AG08395 (cell line): ENCODE measurements at places on chromosomes 7 and 10.

- no peak for DNase-seq
These were observed 123.3 kb downstream of the PAXIP1 start for GRCh38 chr7:154879629-154880028.

DNA sequence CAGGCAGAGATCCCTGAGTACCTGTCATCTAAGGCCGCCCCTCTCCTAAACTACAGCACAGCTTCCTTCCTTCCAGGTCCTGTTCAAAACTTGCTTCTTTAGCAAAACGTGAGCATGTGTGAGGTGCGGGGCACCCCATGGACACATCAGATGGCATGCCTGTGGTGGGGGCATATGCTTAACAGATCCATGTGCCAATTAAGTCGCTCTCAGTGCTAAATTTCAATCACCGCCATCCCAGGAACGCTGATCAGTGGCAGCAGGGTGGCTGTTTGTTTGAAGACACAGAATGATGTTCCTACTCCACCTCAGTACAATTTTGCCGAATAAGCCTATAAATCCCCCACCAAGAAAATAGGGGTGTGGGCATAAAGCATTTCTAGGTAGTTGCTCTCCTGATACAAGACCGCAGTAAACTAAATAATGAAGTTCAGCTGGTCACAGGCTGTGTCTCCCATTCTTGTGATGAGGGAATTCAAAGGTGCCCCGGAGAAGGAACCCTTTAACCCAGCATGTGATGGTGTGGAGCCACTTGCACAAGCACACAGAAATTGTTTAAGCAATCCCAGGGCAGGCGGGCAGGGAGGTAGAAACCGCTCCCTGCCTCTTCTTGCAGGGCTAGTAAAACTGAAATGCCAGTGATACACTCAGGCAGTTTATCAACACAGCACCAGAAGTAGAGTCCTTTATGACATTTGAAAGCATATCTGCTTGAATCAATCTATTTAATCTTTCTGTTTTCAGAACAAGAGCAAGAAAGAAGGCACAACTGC lies 205.7 kb downstream of the SORCS1 start:
- no peak for DNase-seq

DNA sequence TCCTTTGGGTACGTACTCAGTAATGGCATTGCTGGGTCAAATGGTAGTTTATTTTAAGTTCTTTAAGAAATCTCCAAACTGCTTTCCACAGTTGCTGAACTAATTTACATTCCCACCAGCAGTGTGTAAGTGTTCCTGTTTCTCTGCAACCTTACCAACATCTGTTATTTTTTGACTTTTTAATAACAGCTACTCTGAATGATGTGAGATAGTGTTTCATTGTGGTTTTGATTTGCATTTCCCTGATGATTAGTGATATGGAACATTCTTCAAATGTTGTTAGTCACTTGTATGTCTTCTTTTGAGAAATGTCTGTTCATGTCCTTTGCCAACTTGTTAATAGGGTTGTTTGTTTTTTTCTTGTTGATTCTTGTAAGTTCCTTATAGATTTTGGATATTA lies 558.9 kb downstream of the SH2D4B start:
- DNase-seq, result no peak

DNA sequence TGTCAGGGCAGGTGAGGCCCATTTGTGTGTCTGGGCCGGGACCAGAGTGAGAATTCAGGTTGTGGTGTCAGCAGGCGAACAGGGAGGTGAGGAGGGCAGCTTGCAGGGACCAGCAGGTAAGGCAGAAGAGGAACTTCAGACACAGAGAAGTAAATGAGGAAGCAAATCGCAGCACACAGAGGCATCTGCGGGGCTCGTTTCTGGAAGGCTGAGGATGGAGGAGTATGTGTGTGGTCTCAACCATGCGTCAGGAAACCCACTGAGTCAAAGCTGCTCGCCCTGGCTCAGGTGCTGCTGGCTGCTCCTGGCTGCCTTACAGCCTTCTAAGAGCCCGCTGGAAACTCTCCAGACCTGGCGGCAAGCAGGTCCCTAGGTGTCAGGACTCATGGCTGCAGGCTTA lies 26.9 kb upstream of the PITRM1 start:
- DNase-seq, result no peak

DNA sequence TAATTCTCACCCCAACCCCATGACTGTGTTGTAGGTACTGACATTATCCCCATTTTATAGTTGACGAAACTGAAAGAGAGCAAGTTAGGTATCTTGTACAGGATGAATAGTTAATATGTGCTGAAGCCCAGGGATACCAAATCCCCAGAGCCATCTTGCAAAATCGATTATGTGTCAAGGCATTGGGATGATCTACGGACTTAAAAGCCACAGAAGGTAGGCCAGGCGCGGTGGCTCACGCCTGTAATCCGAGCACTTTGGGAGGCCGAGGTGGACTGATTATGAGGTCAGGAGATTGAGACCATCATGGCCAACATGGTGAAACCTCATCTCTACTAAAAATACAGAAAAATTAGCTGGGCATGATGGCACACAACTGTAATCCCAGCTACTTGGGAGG lies 242.4 kb upstream of the RHOBTB1 start:
- no peak for DNase-seq

- no peak for DNase-seq
These were observed 80.2 kb downstream of the VWDE start for GRCh38 chr7:12323415-12323814.

DNA sequence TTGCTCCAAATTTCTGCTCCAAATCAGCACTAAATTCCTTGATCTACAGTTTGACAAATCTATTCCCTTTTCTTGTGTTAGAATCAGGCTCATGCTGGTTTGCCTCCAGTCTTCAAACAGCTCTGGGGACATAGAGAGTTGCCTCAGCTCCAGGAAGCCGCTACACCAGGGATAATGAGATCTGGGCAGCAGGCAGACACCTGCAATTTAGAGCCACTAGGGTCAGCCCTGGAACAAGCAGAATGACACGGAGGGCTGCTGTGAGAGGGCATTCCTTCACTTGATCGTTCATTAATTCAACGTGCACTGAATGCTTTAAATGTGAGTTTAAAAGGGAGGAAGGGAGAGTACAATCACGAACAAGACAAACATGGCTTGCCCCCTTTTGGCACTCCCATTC lies 3.7 kb upstream of the ELMO1 start:
- DNase-seq, result no peak

DNA sequence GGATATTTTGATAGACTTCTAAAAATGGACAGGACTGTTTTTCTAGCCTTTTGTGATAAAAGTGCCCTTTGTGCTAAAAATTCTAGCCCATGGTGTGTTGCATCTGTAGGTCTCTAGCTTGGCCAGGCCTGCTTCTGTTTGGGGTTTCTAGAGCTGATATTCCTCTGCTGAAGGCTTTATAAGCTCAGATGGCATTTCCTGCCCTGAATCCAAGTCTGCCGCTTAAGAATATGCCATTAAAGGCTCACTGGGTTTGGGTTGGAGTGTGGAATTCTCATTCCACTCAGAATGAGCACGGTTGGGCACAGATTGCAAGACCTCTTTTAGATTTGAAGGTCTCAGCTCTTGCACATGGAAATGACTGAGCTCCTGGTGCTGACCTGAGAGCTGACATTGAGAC lies 49.4 kb upstream of the IGFBP3 start:
- no peak for DNase-seq

GRCh38 chr10:132166216-132166950 lies 20.4 kb upstream of the DPYSL4 start:
- no peak for DNase-seq

GRCh38 chr7:36021917-36022550 lies 131.0 kb upstream of the EEPD1 start:
- no peak for DNase-seq

- no peak for DNase-seq
These were observed 660 bp downstream of the GALNT17 start for GRCh38 chr7:71132377-71133231.

- no peak for DNase-seq
These were observed 133.6 kb upstream of the JCAD start for GRCh38 chr10:30192846-30193608.

DNA sequence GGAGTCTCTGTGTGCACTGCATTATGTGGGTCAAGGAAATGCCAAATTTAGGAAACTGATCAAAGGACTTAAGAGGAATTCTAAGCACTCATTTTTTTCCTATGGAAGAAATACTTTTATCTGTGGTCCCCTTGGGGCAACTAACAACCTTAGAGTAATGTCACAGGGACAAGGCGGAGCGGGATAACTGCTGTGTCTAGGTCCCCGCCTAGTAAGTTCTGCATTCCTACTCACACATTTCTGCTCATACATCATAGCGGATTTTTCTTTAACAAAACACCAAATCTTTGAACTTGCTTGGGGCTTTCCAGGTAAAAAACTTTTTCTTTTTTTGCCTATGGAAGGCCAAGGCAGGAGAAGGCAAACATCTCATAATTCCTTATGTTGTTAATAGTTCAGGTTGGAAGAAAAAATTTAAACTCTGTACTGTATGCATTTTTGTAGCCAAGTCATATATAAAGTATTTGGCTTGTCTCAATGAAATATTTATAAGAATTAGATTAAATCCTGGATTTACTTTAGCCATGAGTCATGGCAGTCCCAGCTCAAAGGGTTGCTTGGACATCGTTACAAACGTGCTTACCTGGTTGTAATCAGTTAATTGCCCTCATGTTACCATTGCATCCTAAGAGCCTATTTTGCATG lies 285.0 kb downstream of the PHTF2 start:
- no peak for DNase-seq

GRCh38 chr7:16921151-16921550 lies 39.4 kb upstream of the AGR3 start:
- no peak for DNase-seq

DNA sequence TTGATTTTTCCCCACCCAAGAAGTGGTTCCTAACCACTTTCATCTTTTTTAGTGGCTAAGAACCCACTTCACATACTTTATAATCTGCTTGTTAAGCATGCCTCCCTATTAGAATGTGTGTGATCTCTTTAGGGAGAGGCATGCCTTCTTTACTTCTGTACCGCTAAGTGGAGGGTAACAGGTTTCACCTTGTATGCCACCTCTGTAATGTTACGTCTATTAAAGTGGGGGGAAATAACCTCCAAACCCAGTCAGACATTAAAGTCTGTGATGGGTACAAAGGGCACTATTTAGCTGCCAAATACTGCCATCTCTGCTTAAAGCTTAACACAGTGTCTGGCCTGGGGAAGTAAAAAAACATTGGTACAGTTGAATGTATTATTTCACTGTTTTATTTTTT lies 51.9 kb downstream of the EPC1 start:
- DNase-seq, result no peak

DNA sequence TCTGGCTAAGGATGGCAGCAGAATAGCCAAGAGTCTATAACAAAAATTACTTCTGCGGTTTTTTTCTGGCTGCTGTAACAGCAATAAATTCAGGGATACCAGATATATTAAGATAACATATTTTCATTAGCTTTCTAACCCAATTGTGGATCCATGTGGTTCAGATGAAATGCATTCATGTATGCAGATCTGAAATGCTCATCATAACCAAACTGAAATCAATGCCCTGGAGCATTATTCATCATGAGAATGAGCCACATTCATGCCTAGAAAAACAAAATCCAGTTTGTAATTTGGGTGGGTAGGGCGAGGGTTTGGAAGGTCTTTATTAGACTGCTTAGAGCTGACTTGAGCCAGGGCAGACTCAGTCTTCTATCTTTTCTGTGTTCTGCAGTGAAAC lies 69.8 kb upstream of the SEMA3A start:
- no peak for DNase-seq

DNA sequence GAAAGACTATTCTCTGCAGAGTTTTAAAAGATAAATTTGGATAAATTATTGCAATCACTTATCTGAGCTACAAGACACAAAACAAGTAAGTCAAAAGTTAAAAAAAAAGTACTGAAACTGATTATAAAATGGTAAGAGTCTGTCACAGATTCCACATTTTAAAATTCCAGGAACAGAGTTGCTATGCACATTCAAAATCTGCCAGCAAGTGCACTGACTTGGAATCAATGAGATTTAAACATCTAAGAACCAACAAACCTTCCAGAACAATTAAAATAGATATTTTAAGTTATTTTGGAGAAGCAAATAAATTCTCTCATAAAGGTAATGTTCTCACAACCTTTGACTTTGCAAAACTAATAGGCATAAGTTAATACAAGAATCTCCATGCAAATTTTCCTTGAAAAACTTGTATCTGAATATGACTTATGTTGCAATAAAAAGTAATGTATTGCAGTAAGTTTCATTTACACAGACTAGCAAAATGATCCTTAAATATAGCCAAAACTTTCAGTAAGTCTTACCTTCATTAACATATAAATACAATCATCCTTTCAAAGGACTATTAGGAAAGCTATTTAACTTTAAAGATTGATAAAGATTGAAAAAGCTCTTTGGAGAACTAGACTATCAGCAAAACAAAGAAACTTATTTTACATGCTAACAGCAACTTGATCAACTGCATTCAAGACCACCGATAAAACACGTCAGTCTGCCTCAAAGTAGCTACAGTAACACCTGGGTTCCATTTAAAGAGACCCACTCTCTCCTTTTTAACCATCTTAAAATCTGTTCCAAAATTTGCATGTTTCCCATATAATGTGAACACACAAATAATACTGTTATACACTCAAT lies 4.4 kb downstream of the ETV1 start:
- no peak for DNase-seq

- DNase-seq, result peak; percentile 54
These were observed 84.6 kb upstream of the CAPZA2 start for GRCh38 chr7:116777651-116778281.

GRCh38 chr10:102914781-102915180 lies 3.3 kb upstream of the CNNM2 start:
- DNase-seq, result no peak

DNA sequence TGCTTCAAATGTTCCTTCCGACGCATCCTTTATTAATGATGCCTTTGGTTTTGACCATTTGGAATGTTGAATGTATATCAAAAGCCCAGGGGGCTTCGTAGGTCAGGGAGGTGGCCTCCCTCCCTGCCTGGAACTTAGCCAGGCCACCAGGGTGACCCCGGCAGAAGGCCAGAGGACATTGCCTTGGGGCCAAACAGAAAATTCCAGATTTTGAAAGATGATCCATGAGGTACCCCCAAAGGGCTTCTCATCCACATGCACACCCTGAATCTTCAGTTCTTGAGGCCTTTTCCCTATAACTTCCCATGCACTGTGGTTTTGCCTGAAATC lies 171.7 kb downstream of the ADAM12 start:
- peak; percentile 10 for DNase-seq

GRCh38 chr7:41873741-41874140 lies 170.9 kb upstream of the INHBA start:
- DNase-seq, result peak; percentile 19

- DNase-seq, result no peak
These were observed 142.9 kb downstream of the NRF1 start for GRCh38 chr7:129754406-129754805.

- DNase-seq, result no peak
These were observed 82.9 kb downstream of the KIAA1549 start for GRCh38 chr7:138898255-138898654.

- DNase-seq, result no peak
These were observed 1.5 kb downstream of the KCND2 start for GRCh38 chr7:120274482-120274881.

- no peak for DNase-seq
These were observed 1.1 kb downstream of the GPRIN2 start for GRCh38 chr10:46555366-46555712.

- DNase-seq, result no peak
These were observed 485.3 kb upstream of the GALNT17 start for GRCh38 chr7:70646536-70647248.

- no peak for DNase-seq
These were observed 42.5 kb downstream of the SYPL1 start for GRCh38 chr7:106069471-106070200.
